Lung (tissue), 17 donors: ENCODE measurements at places on chromosomes 11 and 22. TPM values are rescaled to one million over a fixed set of nuclear protein-coding genes. Genes with fewer than 3 reads are reported as not detected.
A peak's percentile ranks its signal among the peaks of the same experiment; 100 is the strongest.

DNA sequence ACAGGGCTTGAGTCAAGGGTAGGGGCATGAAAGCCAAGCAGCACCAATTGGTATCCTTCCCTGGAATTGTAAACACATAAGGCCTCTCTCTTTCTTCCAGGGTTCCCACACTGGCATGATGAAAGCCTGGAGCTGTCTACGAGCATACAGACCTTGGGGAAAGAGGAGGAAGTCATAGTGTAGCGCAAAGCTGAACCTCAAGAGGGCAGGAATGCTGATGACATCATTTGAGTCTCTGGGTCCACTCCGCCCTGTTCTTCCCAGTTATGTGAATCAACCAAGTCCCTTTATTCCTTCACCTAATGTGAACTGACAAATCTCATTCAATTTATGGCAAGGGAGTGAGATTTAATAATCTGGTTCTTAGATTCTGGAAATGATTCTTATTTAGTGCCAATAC lies 266.4 kb upstream of the NCAM1 start:
- H3K4me3 ChIP-seq = no peak overlapping the region
- H3K4me1 ChIP-seq = no peaks in the 10 kb centered on the region
- H3K36me3 ChIP-seq = no peaks in the 10 kb centered on the region

DGAT2 gene
- total RNA-seq = 11.1 TPM

GRCh38 chr11:60127311-60127811 lies 38.9 kb downstream of the MS4A2 start:
- H3K36me3 ChIP-seq = no peaks in the 10 kb centered on the region
- H3K27ac ChIP-seq = no peak overlapping the region

OR51A4 gene
- total RNA-seq = not detected

DNA sequence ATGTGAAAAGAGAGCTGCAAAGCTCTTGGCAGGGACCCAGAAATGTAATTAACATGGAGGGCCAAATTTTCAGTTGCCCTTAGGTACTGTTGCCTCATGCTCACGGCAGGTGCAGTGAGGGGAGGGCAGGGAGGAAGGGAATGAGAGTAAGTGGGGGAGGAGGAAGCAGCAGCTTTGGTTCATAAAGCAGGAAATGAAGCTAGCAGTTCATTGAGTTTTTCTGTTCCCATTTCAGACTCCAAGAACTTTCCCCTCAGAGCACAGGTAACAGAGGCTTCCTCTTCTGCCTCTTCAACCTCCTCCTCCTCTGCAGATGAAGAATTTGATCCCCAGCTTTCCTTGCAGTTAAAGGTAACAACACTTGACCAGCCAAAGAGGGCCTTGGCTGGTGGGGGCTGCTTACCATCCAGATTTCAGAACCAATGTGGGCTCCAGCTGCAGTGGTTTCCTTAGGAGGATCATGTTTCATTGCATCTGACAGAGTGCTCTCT lies 57.9 kb upstream of the PARVA start:
- no peaks in the 10 kb centered on the region for H3K27me3 ChIP-seq
- DNase-seq = no peak

- no peaks in the 10 kb centered on the region for H3K27me3 ChIP-seq
- H3K4me1 ChIP-seq = no peaks in the 10 kb centered on the region
- DNase-seq = no peak
- no peak overlapping the region for H3K4me3 ChIP-seq
- H3K36me3 ChIP-seq = no peaks in the 10 kb centered on the region
- H3K27ac ChIP-seq = no peak overlapping the region
These were observed 358.3 kb upstream of the ARHGAP42 start for GRCh38 chr11:100328626-100329340.

GRCh38 chr11:70604630-70605467 lies 206.5 kb downstream of the CTTN start:
- peak overlapping the region; percentile 10 for H3K4me3 ChIP-seq
- no peaks in the 10 kb centered on the region for H3K36me3 ChIP-seq
- H3K27me3 ChIP-seq = no peaks in the 10 kb centered on the region

GRCh38 chr11:33742249-33742851 lies 6.1 kb upstream of the CD59 start:
- DNase-seq = peak; percentile 73
- H3K27ac ChIP-seq = no peak overlapping the region
- H3K27me3 ChIP-seq = no peaks in the 10 kb centered on the region
- no peak overlapping the region for H3K4me3 ChIP-seq
- H3K36me3 ChIP-seq = peaks cover 1% of the 10 kb centered on the region

DNA sequence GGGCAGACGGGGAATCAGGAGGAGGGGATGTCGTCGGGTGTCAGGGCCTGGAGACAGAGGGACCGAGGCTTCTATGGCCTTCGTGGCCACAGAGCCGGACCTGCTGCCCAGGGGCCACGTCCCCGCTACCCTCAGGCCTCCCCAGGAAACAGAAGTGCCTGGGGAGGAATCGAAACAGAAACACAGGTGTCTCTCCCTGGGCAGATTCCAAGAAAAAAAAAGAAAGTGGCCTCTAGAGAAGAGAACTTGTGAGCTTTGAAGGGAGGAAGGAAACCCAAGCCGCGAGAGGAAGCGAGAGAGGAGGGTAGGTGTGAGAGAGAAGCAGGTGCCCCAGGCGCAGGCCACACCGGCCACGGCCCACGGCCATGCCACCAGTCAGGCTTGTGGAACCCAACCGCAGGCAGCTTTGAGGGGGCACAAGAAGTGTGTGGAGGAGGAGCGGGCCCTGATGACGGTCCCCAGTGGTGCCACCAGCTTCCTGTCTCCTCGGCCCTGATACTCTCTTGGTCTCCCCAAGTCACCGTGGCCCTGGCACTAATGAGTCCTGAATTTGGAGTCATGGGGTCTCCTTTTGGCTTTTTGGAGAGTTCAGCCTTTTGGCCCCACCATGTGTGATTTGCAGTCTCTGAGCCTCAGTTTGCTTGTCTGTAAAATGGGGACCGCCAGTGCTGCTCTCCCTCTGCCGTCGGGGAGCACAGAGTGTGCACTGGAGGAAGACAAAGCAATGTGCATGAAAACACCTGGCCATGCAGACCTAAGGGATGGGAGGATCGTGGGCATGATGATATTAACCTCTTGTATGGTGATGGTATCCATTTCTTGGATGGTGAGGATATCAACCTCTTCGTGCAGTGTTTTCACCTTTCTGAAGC lies 25.2 kb downstream of the LIF start:
- H3K27me3 ChIP-seq = peaks cover 2% of the 10 kb centered on the region
- DNase-seq = no peak
- peaks cover 9% of the 10 kb centered on the region for H3K4me1 ChIP-seq
- no peaks in the 10 kb centered on the region for H3K36me3 ChIP-seq
